ENCODE measurements at places on chromosomes 13 and 19.
A peak's percentile ranks its signal among the peaks of the same experiment; 100 is the strongest.

DNA sequence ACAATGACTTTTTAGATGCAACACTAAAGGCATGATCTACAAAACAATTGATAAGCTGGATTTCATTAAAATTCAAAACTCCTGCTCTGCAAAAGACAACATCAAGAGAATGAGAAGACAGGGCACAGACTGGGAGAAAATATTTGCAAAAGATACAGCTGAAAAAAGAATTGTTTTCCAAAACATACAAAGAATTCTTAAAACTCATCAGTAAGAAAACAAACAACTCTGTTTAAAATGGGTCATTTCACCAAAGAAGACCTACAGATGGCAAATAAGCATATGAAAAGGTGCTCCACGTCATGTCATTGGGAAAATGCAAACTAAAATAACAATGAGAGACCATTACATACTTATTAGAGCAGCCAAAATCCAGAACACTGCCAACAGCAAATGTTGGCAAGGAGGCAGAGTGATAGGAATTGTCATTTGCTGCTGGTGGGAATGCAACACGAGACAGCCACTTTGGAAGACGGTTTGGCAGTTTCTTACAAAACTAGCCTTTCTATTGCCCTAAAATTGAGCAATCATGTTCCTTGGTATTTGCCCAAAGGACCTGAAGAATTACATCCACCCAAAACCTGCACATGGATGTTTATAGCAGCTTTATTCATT, 39.2 kb downstream of the FLT1 start:
- DNase-seq = no peak

GRCh38 chr19:58328999-58329398, 2.2 kb downstream of the ZSCAN22 start:
- DNase-seq = no peak

DNA sequence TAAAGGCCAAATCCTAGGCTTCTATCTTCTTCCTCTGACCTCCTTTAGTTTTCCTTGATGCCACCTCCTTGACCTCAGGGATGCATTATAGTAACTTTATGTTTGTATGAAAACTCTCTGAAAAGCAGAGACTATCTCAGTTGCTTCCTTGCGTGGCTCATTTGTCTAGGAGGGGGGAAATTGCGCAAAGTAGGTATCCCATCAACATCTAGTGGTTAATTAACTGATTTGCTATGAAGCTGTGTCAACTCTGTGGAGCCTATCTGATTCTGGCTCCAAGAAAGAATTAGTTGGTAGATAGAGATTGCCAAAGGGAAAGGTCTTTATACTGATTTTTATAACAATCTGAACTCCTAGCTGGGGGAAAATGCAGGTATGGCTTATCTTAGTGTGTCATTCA, 82.1 kb upstream of the FRY start:
- no peak for DNase-seq

- no peak for DNase-seq
These were observed 575.2 kb downstream of the DACH1 start for GRCh38 chr13:71291842-71292146.

- DNase-seq = peak; percentile 98
These were observed 737 bp downstream of the ZNF575 start for GRCh38 chr19:43533546-43534304.

DNA sequence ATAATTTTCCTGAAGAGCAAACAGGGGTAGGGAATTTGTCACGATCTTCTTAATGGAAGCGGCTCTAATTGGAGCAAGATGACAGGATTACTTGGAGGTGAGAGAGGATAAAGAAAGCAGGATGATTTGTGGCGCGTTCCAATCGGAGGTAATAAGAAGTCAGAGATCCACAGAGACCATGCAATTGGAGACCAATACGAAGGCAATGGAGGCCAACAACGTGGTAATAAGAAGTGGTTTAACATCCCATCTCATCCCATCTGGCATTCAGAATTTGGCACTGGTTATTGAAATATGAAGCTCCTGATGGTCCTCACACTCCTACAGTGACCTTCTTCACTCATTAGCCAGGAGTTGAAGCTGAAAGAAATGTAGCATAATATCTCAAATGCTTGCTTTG, 130.6 kb downstream of the DLEU7 start:
- DNase-seq = no peak

DNA sequence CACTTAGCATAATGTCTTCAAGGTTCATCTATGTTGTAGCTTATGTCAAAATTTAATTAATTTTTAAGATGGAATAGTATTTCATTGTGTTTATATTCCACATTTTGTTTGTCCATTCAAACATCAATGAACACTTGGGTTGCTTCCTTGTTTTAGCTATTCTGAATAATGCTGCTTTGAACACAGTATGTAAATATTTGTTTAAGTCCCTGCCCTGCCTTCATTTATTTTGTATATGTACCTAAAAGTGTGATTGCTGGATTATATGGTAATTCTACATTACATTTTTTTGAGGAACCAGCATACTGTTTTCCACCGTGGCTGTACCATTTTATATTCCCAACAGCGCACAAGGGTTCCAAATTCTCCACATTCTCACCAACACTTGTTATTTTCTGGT, 17.6 kb upstream of the SUCLA2 start:
- no peak for DNase-seq

DNA sequence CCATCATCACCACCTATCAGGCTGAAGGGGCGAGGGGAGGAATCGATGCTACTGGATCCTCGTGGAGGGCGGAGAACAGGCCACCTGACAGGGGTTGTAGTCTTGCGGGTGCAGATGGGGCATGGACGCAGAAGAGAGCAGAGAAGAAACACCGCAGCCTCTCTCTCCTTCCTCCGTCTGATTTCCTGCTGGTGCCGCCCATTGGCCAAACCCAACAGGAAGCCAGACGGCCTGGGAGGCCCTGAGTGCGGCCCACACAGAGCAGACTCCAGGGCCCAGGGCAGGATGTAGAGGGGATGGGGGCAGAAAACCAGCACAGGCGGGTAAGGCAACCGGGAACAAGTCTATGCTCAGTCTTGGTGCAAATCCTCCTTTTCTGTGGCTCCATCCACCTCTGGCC, 15.4 kb downstream of the CEBPA start:
- DNase-seq = no peak

GRCh38 chr19:41810301-41810700, 13.9 kb downstream of the CEACAM3 start:
- no peak for DNase-seq

- DNase-seq = no peak
These were observed 2.3 kb downstream of the DDX39A start for GRCh38 chr19:14416817-14417231.

DNA sequence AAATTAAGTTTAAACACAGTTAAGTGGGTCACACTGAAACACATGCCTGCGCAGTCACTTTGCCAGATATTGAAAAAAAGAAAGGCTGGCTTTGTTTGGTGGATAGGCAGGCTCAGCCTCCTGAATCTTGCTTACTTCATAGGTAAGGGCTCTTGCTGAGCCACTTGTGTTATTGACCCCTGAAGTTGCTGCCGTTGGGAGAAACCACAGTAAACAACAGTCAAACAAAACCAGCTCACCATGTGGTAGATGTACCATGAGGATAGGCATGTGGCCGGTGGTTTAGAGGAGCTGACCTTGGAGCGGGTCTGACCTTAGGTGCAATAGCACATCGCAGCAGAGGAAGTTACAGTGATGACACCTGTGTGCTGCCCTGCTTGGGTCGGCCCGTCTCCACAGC, 52.2 kb downstream of the SPATA13 start:
- DNase-seq = no peak

- no peak for DNase-seq
These were observed 64.8 kb downstream of the MIPEP start for GRCh38 chr13:23824371-23824770.

DNA sequence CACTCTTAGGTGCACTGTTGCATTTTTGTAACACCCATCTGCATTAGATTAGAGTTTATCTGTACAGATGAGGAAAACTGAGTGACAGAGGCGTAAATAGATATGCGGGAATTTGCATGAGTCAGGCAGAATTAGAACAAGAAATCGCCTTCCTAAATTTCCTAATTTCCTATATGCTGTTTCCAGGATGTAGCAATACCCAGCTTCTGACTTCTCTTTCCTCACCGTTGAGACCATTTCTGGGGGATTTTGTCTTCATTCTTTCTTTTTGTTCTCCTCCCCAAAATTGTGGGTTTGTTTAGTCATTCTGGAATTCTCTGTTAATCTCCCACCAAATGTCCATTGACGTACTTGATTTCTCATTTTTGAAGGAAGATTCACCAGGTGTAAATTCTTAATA, 10.6 kb upstream of the ZNF792 start:
- DNase-seq = no peak

- no peak for DNase-seq
These were observed 77.0 kb upstream of the PEG3 start for GRCh38 chr19:56917529-56917928.

DNA sequence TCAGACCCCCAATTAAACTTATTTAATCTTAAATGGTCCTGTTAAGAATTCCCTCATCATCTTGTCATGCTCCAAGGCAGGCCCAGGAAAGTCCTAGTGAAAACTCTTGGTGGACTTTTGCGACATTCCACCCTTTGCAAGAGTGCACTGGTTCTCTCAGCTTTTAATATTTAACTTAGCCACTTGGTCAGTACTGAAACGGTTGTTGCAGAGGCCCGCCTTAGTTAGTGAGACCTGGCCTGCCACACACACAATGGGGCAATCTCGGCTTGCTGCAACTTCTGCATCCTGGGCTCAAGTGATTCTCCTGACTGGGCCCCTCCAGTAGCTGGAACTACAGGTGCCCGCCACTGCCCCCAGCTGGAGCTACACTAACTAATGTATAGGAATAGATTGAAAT, 1366.0 kb downstream of the UQCRFS1 start:
- DNase-seq = no peak

- no peak for DNase-seq
These were observed 3.4 kb downstream of the CADM4 start for GRCh38 chr19:43636121-43636683.

DNA sequence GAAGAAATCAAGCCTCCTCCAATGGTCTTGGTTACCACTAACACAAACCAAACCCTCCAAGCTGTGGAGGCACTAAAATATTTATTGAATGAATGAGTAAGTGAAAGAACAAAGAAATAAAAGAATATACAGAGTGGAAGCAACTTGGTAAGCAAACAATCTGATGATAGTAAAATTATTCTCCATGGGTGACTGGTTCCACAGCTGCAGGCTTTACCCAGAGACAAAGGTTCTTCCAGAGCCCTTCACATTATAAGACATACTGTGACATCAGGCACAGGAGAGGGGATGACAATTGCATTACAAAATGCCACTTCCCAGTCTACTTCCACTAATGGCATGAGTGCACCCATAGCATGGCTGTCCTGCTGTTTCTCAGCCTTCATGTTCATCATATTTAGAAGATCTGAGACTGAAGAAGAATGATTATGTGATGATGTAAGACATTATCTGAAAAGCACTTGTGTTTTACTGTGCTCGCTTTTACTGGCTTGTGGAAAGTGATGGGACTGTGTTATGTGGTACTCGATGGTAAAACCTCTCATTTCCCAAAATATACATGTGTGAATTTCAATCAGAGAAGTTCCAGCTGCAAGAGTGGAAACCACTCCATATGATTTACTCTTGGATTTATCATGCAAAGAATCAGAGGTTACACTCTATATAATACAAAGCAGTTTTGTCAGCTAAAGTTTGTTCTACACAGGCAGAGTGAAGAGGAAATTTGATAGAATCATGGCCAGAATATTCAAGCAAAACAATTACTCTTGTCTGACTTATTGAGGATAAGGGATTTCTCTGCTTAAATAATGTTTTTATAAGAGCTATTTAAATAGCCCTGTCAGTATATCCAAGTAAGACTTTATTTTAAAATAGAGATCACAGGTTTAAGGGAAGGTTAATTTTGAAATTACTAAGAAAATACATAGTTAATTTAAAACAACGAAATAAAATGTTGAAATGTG, 220.2 kb upstream of the NBEA start:
- no peak for DNase-seq

DNA sequence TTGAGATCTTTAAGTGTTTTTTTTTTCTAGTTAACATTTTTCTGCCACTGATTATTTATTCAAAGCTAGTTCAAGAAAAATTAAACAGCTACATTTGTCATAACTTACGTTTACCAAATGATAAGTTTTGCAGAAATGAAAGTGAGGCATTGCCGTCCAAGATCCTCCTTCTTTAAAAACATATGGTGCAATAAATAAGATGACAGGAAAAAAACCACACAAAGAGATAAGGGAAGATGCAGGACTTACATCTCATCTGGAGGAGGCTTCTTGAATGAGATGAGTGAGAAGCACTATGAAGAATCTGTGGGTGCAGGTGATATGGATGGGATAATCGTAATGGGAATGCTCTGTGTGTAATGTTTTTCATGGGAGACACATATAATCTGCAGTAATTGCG, 12.4 kb downstream of the TNFSF13B start:
- no peak for DNase-seq

- DNase-seq = peak; percentile 79
These were observed at the start of gene IZUMO1 for GRCh38 chr19:48746738-48747575. Gene IZUMO1 (minus strand): TSS chr19:48746909. CDS start chr19:48745859, 1,050 bp downstream.

DNA sequence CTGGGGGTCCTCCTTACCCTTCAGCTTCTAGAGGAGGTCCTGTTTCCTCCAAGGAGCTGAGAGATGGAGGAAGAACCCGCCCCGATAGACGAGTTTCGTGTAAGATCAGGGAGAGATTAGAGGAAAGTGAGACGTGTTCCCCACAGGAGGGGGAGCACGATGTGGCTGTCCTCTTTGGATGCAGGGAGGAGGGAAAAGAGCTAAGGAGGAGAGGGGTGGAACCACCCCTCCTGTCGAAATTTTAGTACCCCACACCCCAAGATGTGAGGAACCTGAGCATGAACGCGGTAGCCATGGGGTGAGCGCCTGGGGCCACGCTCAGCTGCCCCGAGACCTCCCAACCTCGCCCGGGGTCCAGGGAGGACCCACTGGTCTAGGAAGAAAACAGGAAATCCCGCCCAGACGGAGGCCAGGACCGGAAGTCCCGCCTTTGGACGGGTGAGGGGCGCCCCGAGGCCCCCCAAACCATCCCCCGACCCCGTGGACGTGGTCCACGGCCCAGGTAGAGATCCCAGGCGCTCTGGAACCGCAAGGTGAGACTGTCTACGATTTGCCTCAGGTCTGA, 1.2 kb downstream of the AKT1S1 start:
- DNase-seq = no peak

GRCh38 chr13:110760611-110761010, 47.1 kb downstream of the ING1 start:
- no peak for DNase-seq

GRCh38 chr13:98576200-98576945, 534 bp downstream of the STK24 start:
- DNase-seq = no peak

DNA sequence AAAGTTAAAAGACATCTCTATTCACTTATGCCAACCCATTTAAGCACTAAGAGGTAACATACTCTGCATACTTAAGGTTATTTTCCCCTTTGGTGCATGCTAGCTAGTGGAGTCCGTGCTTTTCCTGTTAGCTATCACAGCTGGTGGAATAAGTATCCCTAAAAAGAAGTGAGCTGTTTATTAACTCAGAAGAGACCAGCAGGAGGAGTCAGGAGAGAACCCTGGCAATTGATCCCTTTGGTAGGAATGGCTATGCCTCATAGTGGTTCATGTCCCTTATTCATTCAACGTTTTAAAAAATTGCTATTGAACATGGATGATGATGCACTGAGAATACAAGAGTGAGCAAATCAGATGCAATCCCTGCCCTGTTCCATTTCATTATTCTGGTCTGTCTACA, 12.4 kb upstream of the NEK5 start:
- DNase-seq = no peak

- no peak for DNase-seq
These were observed 13.5 kb downstream of the ZSCAN5A start for GRCh38 chr19:56301155-56301554.

All from SK-N-MC (cell line).